ENCODE measurements at places on chromosomes 1 and 21. TPM values are rescaled to one million over a fixed set of nuclear protein-coding genes. Genes with fewer than 3 reads are reported as not detected.
A peak's percentile ranks its signal among the peaks of the same experiment; 100 is the strongest.

GRCh38 chr1:237814319-237814924 lies 76.3 kb downstream of the ZP4 start:
- DNase-seq: no peak

DNA sequence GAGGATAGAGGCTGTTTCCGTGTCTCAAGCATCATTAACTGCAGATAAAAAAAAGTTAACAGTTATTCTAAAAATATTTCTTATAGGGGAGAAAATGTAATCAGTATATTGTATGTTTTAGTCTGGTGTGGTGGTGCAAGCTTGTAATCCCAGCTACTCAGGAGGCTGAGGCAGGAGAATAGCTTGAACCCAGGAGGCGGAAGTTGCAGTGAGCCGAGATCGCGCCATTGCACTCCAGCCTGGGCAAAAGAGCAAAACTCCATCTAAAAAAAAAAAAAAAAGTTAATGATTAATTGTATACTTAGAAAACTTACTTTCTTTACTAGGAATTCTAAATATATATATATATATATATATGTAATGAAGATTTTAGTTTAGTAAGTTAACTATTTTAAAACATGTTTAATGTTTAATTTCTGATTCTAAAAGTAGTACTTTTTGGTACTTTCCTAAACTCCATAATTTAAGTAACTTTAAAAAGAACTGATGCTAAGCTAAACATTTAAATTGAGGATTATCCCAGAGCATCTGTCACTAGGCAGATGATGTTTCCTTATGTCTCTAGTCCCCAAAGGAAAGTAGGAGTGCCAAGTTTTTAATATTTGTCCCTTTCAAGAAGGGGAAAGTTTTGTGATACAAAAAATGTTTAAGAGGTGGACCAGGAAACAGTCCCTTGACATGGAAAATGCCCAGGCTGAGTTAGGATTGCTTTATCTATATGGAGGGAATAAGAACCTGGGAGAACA lies 66.3 kb downstream of the DYRK1A start:
- DNase-seq: no peak

- no peak for DNase-seq
Observed at GRCh38 chr1:84603941-84604830, 29.9 kb upstream of the CTBS start.

DNA sequence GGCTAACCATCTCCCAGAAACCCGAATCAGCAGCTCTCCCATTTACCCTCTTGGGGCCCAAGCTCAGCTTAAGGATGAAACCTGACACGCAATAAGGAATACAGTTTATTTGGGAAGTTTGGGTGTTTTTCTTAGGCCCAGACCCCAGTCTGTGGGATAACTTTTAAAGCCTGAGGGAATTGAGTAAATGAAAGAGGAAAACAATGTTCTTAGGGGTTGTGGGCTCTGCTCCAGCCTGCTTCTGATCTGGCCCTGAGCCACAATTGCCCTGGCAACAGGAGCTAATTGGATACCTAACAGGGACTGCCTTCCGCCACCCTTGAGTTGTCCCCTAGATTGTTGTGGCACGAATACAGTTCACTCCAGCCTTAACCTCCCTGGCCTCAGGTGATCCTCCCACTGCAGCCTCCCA lies 20.1 kb downstream of the DYRK3 start:
- DNase-seq: no peak

The OR2T6 gene
- not detected for total RNA-seq

- no peak for DNase-seq
Observed at GRCh38 chr1:245105042-245105441, 49.7 kb upstream of the KIF26B start.

- DNase-seq: no peak
Observed at GRCh38 chr1:30744060-30744756, 13.4 kb downstream of the LAPTM5 start.

GRCh38 chr1:26582836-26583460 lies 53.4 kb downstream of the RPS6KA1 start:
- no peak for DNase-seq

DNA sequence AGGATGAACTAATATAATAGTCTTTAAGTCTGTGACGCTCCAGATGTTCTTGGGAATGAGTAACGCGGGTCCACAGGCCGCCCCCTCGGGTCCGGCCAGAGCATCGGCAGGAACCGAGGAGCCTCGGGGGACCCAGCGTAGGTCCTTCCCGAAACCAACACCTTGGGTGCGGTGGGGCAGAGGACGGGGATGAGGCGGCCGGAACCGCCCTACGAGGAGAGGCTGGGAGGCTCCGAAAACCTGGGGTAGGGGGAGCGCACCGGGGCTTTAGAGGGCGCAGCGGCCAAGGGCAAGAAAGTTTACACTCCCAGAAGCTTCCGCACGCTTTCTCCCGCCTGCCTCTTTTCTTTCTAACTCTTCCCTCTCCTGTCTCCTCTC lies 7.1 kb downstream of the DMRTA2 start:
- DNase-seq: no peak

DNA sequence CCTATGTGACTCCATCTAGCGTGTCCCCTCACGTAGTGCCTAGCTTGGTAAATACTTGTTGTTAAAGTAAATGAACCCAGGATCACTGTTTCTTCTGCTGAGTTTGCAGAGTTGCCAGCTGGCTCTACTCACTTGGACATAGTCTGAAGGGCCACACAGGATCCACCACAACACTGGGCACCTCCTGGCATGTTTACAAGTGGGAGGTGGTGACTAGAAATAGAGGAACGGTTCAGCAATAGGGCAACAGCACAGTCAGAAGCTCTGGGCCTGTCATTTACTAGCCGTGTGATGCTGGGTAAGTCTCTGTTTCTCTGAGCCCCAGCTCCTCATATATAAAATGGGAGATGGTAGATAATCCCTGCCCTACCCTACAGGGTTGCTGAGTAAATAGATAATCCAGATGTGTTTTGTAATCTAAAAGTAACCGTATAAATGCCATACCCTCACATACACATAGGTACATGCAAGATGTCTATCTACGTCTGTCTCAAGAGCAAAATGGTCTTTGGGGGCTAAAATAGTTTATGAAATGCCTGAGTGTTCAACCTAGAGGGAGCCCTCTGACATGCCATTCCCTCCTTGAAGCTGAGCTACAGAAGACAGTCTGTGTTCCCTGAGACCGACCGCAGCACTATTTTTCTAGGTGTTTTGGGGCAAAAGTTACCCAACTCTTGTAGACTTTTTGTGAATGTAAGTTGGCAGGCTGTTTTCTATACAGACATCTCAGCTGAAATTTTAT lies 20.5 kb downstream of the RNF220 start:
- DNase-seq: no peak

DNA sequence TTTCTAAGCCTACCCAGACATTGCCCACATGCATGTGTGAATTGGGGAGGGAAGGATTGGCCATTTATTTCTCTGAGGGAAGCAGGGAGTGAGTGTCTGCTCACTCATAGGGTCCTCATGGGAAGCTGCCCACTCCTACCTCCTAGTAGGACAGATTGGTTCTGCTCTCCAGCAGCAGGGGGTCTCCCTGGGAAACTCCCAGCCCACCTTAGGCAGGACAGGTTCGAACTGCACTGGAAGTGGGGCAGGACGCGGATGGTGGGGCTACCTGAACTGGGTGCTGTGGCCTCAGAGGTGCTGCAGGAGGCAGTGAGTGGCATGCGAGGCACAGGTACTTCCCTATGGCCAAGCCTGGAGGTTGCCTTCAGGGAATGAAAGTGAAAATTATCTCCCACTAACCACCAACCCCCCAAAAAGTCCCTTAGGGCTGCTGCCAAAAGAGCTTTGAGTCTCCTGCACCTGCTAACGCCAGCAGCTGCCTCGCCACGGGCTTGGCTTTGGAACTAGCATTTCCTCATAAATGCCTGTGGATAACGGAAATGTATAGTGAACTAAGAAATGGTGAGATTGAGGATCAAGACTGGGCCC lies 157.0 kb upstream of the COA6 start:
- DNase-seq: peak; percentile 35

DNA sequence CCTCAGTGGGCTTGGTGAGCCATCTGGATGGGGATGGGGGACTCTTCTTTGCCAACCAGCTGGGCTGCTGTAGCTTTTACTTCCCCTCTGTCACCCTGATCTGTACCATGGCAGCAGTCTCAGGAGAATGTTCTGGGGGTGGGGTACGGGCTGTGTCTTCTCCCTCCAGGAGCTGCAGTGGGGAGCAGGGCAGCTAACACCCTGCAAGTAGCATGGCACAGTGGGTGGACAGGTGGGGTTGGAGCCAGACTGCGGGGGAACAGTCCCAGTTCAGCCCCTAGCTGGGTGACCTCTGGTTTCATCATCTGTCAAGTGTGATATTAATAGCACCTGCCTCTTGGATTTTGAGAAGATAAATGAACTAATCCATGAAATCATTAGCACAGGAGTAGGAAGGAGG lies 3.1 kb downstream of the NFASC start:
- DNase-seq: no peak
